ENCODE measurements at places on chromosomes 6 and 20.

DNA sequence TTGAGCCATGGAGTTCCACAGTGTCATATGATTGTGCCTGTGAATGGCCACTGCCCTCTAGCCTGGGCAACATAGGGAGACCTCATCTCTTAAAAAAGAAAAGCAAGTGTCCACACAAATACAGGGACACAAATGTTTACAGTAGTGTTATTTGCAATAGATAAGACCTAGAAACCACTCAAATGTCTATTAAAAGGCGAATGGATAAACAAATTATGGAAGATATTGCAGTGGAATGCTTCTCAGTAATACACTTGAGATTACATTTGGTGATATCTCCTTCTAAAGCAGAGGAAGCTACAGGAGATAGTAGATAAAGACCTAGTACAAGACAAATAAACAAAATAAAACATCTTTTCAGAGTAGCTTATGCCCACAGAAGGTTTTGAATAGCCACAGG lies 44.6 kb upstream of the ASCC3 start:
- no peak for DNase-seq

DNA sequence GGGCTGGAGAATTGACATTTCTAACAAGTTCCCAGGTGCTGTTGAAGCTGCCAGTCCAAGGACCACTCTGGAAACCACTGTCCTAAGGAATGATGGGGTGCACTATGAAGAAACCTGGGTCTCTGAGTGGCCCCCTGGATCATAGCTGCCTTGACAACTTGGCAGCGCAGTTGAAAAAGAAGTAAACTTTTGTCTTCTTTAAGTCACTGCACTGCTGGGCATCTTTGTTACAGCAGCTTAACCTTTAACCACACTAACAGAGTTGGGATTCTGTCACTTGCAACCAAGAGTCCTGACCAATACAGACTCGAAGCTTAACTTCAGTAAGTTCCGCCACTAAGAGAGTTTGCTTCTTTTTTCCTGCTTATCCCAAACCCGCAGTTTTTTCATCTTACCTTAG lies 8.5 kb upstream of the KCNK15 start:
- DNase-seq = no peak

- no peak for DNase-seq
Observed at GRCh38 chr6:80226699-80227098, 120.2 kb downstream of the BCKDHB start.

DNA sequence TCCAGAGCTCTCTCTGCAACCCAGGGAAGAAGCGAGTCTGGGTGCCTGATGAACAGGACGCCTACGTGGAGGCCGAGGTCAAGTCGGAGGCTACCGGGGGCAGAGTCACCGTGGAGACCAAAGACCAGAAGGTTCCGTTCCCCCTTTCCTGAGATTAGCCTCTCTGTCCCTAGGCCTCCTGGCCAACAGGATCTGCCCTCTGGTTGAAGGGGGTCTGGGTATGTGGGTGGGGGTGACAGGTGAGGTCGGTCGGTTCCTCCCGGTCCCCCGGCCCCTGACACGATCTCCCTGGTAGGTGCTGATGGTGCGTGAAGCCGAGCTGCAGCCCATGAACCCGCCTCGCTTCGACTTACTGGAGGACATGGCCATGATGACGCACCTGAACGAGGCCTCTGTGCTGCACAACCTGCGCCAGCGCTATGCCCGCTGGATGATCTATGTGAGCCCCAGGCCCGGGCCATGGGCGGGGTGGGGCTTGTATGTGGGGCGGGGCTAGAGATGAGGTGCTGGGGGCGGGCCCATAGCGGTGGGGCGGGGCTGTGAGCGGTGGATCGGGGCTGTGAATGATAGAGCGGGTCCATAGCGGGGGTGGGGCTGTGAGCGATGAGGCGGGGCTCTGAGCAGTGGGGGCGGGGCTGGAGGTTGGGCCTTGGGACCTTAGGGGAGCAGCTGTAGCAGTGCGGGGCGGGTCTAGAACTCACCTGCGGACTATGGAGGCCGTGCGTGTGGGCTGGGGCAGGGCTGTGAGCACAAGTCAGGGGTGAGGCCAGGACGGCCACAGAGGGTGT lies 23.9 kb downstream of the MYH7B start:
- no peak for DNase-seq

DNA sequence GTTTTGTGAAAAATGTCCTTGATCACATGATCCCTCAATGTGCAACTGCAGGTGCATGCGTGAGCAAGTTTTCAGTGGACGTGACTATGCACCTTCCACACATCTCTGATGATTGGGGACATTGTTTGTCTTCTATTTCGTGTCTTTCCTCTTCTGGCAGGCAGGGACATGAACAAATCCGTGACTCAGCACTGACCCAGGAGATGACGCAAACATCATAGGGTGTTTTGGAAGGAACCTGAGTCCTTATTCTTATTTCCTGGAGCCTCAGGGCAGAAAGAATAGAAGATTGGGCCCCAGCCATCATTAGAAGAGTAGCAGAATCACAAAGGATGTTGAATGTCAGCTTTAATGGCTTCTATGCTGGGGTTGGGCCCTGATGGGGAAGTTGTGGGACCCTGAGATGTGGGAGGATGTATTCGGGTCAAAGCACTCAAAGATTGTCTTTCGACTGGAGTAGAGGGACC lies 11.9 kb upstream of the SIRPD start:
- DNase-seq = no peak

GRCh38 chr20:6008254-6008653 lies 45.6 kb downstream of the LRRN4 start:
- DNase-seq = no peak

DNA sequence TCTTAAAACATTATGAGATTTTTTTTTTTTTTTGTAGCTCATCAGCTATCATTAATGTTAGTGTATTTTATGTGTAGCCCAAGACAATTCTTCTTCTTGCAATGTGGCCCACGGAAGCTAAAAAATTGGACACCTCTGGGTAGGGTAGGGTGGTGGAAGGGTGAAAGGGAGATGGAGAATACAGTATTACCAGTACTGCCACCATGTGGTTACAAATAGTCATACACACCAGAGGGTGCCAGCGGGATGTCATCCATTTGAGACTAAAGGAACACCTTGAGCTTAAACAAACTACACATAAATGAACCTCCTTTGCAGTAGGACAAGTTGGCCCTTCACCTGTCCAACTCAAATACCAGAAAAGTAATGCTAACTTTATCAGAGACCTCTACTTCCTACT lies 601.9 kb downstream of the HTR1B start:
- DNase-seq = no peak

DNA sequence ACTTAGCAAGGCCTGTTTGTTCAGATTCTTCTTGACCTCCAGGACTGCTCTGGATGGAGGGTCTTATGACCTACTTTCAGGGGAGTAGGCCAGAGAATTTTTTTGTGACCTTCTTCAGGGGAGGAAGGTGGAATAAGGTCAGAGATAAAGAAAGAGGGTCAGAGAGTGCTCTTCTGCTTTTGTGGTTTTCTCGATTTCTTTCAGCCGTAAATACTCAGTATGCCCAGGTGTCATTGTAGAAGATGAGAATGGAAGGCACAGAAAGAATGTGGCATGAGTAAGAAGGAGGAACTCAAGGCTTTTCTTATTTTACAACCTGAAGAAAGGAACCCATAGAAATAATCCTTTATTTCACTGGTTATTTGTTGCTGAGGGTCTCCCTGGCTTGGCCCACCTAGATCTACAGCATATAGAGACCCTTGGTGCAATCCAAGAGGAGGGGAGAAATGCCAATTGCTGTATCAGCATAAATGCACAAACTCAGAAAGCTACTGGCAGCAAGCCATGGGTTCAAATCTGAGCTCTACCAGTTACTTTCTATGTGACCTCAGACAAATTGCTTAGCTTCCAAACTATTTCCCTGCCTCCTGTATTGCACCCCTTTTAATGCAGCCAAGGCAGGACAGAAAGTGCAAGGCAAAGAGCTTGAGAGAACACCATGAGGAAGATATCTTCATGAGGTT lies 68.0 kb downstream of the OLIG3 start:
- no peak for DNase-seq

GRCh38 chr6:118717106-118717505 lies 65.7 kb upstream of the CEP85L start:
- no peak for DNase-seq

DNA sequence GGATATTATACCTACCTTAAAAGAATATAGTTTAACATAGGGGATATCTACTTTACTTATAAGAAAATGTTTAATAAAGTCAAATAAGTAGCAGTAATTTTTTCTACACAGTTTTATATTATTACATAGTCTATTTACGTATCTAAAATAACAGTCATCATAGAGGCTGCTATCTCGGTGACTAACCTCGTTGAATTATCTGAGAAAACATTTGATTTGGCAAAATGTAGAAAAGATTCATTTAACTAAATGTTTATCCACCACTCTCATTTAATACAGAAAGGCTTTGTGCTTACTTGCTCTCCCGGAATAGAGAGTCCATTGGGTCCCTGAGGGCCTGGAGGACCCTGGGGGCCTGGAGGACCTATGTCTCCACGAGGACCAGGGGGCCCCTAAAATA lies 103.6 kb downstream of the COL12A1 start:
- DNase-seq = no peak

- DNase-seq = no peak
Observed at GRCh38 chr6:73768558-73768957, 72.6 kb downstream of the CD109 start.

DNA sequence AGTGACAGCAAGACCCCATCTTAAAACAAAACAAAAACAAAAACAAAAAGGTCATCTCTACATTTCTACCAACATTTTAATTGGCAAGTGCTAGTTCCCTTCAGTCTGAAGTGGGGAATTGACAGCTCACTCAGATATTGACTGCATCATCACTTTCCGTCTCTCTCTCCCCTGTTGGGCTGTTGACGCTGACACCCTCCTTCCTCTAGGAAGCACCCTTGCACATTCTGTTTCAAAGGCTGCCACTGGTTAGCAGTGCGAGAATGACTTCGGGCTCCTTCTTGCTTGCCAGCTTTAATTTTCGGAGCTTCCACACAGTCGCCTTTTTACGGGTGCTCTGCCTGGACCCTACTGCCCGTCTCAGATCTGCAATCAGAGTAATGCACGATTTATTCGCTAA lies 96.6 kb upstream of the INSM1 start:
- no peak for DNase-seq

DNA sequence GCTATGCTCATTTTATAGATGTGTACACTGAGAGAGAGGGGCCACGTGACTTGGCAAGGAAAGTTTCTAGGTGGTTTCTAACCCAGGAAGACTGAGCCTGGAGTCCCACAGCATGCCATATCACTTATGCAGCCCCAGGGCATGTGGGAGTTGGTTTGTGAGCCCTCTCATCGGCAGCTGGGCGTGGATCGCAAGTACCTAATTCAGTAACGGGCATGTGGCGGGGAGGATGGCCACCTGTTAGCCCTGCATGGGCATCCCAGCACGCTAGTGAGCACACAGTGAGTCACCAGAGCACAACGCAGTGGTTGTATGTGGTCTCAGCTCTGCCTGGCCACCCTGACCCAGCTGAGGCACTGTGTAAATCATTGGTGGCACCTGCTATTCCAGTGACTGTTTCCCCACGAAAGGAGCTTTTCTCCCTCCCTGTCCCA lies 88.3 kb downstream of the NINL start:
- DNase-seq = no peak

DNA sequence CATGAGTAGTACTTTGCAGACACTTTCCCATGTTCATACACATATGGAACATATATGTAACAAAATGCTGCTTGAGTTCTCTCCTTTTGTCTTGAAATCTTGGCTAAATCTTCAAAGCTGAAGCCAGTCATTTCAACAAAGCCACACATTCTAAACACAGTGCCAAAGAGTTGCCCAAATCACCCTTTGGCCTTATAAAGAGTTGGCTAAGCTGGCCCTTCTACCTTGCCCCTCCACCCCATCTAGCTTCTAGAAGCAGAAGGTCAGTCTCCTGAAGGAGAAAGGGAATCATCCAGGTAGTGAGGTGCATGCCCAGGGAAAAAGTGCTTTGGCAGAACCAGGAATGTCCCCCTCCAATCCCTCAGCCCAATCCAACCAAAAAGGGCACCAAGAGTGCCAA lies 58.3 kb downstream of the ALDH8A1 start:
- DNase-seq = no peak

GRCh38 chr6:157265635-157266034 lies 57.7 kb downstream of the TMEM242 start:
- no peak for DNase-seq

- no peak for DNase-seq
Observed at GRCh38 chr20:16942756-16943155, 194.6 kb downstream of the OTOR start.

- DNase-seq = no peak
Observed at GRCh38 chr6:31805939-31806469, 762 bp downstream of the LSM2 start.

- DNase-seq = no peak
Observed at GRCh38 chr20:37411408-37412219, 65.7 kb downstream of the SRC start.

DNA sequence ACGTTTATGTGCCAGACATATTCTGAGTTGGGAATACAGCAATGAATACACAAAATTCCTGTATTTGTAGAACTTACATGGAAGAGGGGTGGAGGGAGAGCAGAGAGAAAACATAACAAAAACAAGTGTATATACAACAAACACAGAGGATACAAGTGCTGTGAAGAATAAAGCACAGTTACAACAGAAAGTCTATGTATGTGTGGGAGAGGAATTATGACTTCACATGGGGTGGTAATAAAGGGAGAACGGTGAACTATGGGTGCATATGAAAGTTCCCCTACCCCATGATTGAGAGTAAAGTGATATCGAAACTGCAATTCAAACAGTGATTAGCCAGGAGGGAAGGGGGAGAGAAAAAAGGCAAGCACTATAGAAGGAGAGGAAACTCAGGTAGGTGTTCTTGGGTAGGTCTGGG lies 24.6 kb downstream of the HBS1L start:
- DNase-seq = no peak

DNA sequence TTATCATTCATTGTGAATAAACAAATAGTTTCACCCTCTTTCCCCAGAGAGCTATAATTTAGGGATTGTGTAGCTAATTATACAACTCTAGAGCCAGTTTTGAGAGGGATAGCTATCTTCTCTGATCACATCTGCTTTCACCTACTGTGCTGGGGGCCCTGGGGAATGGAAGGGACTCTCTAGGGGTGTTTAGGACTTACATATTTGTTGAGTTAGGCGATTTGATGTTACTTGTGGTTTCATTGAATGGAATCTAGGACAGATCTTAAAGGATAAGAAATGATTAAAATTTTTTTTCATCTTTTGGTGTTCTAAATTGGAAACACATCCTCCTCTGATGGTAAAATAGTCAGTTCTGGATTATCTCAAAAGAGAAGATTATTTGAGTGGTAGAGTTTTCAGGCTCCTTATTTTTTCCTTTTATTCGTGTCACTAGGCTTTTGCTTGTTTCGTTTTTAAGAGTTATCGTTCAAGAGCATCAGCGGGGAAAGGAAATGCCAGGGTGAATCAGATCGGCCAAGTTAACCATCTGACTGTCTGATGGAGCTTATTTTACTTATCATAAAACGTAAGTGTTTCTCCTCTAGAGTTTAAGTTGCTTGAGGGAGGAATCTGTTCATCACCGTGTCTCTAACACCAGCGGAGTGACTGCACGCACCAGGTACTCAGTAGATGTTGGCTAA lies 236.7 kb downstream of the FARS2 start:
- DNase-seq = no peak

DNA sequence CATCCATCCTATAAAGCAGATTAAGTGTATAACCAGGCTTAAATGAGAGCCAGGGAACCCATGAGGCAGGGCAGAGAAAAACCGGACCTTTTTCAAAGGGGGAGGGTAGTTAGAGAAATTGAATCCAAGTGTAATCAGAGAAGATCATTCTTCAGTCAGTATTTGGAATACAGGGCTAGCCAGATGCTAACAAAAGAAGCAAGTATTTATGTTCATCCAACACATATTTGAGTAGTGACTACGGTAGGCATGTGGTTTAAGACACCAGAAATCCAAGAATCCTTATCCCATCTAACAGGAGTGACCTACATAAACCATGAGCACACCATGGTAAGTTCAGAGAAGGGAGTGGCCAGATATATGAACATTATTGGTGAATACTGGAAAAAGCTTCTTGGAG lies 46.8 kb upstream of the FAM83C start:
- no peak for DNase-seq
